GM13977 (cell line): ENCODE measurements at places on chromosomes 3 and 15.

- no peak for DNase-seq
Measured at GRCh38 chr3:127083778-127084397, 101.0 kb downstream of the PLXNA1 start.

- no peak for DNase-seq
Measured at GRCh38 chr15:25739687-25740121, 123.4 kb downstream of the ATP10A start.

GRCh38 chr3:25973122-25973521, 183.2 kb downstream of the OXSM start:
- no peak for DNase-seq

GRCh38 chr3:96731031-96731430, 83.4 kb upstream of the EPHA6 start:
- no peak for DNase-seq

DNA sequence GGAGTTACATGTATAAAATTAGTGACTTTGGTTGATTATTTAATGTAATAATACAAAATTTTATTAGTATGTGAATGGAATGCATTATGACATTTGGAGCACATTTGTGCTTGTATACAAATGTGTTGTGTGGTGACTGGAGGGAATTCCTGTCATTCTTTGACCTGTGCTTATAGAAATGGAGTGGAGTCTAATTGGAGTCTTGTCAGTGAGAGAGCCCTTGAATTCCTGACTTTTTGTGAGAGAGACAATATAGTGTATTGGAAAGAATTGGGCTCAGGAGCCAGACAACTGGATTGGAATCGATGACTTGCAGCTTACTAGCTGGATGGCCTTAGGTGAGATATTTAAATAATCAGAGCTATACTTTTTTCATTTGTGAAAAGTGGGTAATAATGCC, 9.4 kb downstream of the TCF12 start:
- DNase-seq, result no peak

GRCh38 chr15:40749151-40749630, 5.9 kb downstream of the RMDN3 start:
- no peak for DNase-seq

- DNase-seq, result no peak
Measured at GRCh38 chr3:188052169-188053035, 101.6 kb upstream of the LPP start.

DNA sequence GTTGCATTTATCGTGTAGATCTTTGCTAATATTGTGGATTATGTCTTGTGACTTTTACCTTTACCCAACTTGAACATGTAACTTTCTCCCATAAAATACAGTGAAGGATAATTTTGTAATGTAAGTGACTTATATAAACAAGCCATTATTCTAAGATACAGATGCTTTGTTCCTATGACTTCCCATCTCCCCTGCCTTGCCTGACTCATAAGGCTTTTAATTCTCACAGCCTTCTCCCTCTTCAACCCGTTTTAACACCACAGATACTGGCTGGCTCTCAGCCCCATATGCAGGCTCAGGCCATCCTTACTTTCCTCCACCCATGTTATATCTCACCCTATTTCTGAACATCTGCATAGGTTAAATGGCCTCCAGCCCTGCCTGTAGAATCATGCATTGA, 4.1 kb downstream of the CCNDBP1 start:
- no peak for DNase-seq

GRCh38 chr15:71600237-71600636, 210.1 kb upstream of the NR2E3 start:
- no peak for DNase-seq

DNA sequence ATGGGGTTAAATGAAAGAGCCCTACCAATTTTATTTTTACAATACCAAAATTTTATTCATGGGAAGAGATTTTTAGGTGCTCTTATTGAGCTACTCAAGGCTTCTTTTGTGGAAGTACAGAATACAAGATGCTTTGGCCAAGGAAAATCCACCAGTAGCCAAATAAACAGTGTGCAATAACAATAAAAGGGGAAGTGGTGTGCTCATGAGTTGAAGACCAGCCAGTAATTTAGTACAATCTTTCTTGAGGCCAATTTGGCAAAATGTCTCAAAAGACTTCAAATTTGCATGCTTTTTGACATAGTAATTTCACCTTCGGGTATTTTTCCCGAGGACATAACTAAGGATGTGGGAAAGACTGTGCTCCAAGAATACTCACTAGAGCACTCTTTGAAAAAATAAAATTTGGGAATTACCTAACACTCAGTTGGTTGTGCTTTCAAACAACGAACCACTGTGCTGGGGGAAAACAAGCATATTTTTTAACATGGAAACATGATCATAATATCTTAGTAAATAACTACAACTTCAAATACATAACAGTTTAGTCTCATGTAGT, 294.0 kb downstream of the DIPK2A start:
- no peak for DNase-seq

DNA sequence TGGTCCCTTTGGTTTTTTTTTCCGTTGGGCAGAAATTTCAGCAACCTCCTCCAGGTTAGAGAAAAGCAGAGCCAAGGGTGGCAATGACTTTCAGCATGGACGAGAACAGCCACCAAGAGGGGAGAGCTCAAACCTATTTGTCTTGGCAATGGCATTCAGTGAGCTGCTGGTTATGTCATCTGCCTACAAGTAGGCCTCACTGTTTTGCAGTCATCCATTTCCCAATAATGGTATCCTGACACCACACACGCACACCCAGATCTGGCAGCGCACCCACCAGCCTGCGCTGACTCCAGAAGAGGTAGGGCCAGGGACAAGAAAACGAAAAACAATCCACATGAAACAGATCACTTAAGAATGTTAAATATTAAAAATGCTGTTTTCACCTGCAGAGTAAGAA, 92.3 kb downstream of the MAGI1 start:
- DNase-seq, result no peak

- DNase-seq, result no peak
Measured at GRCh38 chr3:55802816-55803215, 315.7 kb upstream of the WNT5A start.

GRCh38 chr3:10300087-10300486, 7.3 kb upstream of the GHRL start:
- DNase-seq, result no peak

DNA sequence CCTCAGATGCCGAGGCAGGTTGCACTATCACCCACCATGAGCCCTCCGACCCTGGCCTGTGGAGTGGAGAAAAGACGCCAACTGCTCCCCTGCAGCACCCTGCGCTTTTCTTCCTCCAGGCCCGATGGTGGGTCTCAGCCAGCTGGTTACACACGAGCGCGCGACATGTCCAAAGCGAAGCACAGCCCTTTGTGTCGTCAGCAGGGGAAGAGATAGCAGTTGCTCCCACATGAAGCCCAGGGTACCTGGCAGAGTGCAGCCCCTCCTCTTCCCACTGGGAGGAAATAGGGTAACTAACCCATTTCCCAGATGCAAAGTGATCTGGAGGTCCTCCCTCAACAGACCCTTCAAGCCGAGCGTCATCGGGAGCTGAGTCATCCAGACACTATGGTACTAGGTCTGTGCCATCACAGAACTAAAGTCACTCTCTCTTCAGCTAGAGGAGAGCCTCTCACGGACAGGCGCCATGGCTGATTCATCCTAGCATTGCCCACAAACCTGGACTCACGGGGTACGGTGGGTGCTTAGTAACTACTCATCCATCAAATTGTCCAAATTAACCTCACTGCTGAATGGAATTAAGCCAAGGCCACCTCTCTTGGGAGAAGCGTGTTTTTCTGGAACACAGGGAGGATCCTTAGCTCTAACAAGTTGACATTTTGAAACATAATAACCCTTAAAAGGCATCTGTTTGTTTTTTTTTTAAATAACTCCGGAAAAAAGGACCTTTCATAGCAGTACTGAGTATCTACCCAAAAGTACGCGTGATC, 45.2 kb upstream of the BDH1 start:
- no peak for DNase-seq

- DNase-seq, result no peak
Measured at GRCh38 chr15:64921711-64922110, 10.0 kb downstream of the ANKDD1A start.
